T-helper 9 cell (primary cell): ENCODE measurements at places on chromosomes 7 and 10.

DNA sequence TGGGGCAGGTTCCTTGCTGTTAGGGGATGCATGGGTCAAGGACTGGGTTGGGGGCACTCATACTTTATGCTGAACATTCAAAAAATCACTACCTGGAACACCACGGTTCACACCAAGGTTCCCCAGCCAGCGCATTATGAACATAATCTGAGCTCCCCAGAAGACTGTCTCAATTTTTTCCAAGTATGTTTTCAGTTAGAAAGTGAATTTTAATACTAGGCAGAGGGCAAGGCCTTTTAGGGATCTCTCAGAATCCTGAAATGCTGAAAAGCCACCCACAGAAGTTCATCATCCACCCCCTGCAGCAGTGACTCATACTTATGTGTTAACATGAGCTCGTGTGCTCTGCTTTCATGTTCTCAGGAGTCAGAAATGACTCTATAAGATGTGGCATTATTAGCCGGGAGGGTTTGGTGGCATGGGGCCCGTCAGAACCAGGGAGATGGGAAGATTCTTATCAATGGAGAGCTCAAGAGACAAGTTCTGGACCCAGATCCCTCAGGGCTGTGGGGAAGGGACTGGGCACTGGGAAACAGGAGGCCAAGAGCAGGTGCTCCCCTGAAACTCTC lies 185.2 kb upstream of the ITGB1 start:
- no peak for DNase-seq

GRCh38 chr7:12945901-12946300 lies 258.5 kb downstream of the ARL4A start:
- DNase-seq: no peak

- DNase-seq: no peak
Observed at GRCh38 chr7:132075515-132075914, 500.8 kb downstream of the PLXNA4 start.

DNA sequence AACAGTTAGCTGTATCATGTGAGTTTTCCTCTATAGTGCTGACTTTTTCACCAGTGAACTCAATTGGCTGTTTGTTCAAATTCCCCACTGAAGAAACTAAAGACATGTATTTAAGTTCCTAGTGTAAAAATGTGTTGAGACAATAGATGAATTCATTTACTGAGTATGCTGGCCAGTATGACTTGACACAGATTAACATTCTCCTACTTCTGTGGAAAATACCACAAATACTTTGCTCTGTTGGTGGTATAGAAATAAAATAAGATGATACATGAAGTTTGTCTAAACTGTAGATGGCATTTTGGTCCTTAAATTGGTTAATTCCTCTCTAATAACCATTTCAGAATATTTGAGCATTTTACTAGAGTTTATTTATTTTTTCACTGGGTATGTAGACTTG lies 227.7 kb upstream of the TEX47 start:
- DNase-seq: no peak
